ENCODE measurements at places on chromosomes 3 and 15. TPM values are rescaled to one million over a fixed set of nuclear protein-coding genes. Genes with fewer than 3 reads are reported as not detected.

DNA sequence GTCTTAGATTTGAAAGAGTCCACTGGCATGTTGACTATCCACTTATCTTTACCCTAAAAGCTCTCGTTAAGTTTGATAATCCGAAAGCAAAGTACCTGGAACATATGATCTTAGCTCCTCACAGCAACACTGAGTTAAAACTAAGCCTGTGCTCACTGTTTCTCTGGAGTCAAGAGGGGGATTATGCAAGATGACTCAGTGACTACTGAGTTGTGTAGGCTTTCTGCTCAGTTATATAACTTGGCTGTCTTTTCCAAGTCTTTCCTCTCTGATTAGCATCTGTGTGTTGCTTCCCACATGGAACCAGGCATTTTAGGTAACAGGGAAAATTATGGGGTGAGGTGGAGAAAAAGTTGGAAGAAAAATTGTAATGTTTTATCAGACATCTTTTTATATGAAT lies 31.2 kb upstream of the MYO5C start:
- no peaks in the 10 kb centered on the region for H3K4me1 ChIP-seq
- H3K27ac ChIP-seq = no peak overlapping the region
- H3K36me3 ChIP-seq = peaks cover 6% of the 10 kb centered on the region
- no peak for DNase-seq

GRCh38 chr3:183370391-183370790 lies 58.0 kb downstream of the MCF2L2 start:
- DNase-seq = no peak
- H3K4me3 ChIP-seq = no peak overlapping the region
- H3K36me3 ChIP-seq = no peaks in the 10 kb centered on the region
- peaks cover 13% of the 10 kb centered on the region for H3K4me1 ChIP-seq

DNA sequence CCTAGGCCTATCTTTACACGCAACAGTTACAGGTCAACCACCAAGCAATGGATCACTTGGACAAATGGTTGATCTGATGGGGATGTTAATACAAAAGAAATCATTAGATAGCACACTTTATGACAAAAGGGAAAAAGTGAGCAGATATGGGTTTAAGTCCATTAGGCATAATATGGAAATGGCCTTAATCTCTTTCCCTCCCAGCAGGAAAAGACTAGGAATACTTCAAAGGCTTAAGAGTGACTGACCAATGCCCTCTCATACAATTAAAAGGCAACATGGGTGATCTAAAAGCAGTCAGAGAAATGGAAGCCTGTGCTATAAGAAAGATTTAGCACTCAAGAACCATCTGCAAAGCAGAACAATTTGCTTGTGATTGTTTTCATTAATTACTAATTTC lies 3.3 kb downstream of the PRTG start:
- DNase-seq = no peak
- no peak overlapping the region for H3K27ac ChIP-seq
- no peaks in the 10 kb centered on the region for H3K36me3 ChIP-seq
- no peak overlapping the region for H3K4me3 ChIP-seq
- peaks cover 11% of the 10 kb centered on the region for H3K4me1 ChIP-seq

GRCh38 chr15:73168487-73168886 lies 116.2 kb downstream of the NEO1 start:
- no peaks in the 10 kb centered on the region for H3K27me3 ChIP-seq
- DNase-seq = no peak
- no peak overlapping the region for H3K27ac ChIP-seq
- no peaks in the 10 kb centered on the region for H3K4me1 ChIP-seq
- no peak overlapping the region for H3K4me3 ChIP-seq

GLDN gene
- total RNA-seq = not detected

- H3K27me3 ChIP-seq = no peaks in the 10 kb centered on the region
- DNase-seq = no peak
- H3K36me3 ChIP-seq = no peaks in the 10 kb centered on the region
- no peak overlapping the region for H3K4me3 ChIP-seq
- H3K27ac ChIP-seq = no peak overlapping the region
These were observed 987.0 kb downstream of the NSUN3 start for GRCh38 chr3:95049841-95050240.

JAGN1 gene
- total RNA-seq = 21.2 TPM
